ENCODE measurements at places on chromosomes 12 and 14.

DNA sequence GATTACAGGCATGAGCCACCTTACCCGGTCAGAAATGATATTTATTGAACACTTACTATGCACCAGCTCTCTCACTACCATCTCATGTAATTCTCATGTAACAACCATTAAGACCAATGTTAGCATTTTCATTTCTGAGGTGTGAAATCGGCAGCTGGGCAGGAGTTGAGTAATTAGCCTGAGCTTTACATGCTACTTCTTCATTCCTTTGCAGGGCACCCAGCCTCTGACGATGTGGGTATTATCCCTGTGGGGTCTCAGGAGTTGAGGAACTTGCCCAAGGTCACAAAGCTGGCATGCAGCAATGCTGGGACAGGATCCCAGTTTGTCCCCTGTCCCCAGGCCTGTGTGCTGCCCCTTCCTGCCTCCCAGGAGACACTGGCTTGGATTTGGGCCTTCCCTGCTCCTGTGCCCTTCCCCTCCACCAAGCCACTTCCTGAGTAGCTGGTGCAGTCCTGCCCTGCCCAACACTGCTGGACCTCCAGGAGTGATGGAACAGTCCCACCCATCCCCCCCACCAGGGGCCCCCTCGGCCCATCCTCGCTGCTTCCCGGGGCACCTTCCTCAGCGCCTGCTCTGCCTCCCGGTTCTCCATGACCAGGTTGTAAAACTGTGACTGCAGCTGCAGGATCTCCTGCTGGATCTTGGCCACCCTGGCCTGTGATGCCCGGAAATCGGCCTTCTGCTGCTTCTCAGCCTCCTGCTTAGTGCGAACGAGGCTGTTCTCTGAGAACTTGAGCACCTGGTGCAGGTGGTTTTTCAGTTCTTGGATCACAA is 14.7 kb downstream of the RITA1 start:
- DNase-seq: peak; percentile 78

DNA sequence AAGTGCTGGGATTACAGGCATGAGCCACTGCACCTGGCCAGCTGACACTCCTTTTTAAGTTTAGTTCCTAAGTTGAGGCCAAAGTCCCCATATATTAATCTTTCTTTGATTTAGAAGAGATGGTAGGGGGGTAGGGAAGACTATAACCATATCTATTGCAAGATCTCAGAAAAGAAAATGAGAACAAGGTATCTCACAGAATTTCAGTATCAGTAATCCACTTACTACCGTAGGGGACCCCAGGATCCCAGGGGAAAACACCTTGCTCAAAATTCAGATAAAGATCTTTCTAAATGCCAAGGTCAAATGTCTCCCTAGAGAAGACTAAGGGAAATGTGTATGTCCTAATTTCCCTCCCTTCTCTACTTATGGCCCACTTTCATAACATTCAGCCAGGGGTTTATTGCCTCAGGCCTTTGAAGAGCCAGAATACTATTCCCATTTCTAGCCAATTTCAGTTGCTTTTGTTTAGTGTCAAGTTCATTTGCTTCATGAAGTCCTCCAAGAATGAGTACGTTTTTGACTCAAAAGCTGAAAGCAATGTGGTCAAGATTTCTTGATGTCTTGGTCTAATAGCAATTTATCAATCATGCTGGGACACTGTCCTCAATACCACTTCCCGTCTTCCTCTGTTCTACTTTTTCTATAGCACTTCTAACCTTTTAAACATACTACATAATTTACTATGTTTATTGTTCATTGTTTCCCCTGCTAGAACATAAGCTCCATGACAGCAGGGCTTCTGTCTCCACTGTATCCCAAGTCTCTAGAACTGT is 86.3 kb downstream of the DCAF5 start:
- DNase-seq: no peak

DNA sequence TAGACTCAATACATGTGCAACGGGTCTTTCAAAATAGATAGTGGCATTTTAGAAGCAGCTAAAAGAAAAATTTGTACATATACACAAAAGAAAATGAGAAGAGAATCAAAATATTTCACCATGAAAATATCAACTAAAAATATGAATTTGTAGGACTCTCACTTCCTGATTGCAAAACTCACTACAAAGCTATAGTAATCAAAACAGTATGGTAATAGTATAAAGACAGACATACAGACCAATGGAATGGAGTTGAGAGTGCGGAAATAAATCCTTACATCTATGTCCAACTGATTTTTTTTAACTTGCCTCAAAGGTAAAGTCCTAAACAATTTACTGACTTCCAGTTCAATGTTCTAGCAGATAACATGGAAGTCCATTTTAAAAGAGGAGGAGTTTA is 13.1 kb downstream of the C2CD5 start:
- no peak for DNase-seq

DNA sequence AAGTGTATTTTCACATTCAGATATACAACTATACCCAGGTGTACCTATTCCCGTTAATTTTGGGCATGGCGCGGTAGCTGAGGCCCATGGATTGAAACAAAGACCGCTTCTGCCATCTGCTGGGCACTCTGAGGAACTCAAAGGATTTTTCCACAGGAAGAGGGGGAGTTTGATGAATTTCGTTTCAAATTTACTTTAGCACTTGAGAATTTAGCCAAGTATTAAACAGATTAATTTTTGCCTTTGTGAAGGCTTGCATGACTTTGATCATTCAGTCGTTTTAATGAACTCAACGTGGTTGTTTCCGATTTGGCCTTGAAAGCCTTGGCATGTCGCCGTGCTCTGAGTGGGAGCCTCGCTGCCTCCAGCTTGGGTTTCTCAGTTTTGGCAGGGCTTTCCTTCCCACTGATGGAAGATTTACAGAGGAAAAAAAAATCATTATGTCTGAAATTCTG is 153.2 kb upstream of the DDHD1 start:
- peak; percentile 56 for DNase-seq

GRCh38 chr12:31118347-31119191 is 44.9 kb downstream of the DDX11 start:
- DNase-seq: peak; percentile 15

DNA sequence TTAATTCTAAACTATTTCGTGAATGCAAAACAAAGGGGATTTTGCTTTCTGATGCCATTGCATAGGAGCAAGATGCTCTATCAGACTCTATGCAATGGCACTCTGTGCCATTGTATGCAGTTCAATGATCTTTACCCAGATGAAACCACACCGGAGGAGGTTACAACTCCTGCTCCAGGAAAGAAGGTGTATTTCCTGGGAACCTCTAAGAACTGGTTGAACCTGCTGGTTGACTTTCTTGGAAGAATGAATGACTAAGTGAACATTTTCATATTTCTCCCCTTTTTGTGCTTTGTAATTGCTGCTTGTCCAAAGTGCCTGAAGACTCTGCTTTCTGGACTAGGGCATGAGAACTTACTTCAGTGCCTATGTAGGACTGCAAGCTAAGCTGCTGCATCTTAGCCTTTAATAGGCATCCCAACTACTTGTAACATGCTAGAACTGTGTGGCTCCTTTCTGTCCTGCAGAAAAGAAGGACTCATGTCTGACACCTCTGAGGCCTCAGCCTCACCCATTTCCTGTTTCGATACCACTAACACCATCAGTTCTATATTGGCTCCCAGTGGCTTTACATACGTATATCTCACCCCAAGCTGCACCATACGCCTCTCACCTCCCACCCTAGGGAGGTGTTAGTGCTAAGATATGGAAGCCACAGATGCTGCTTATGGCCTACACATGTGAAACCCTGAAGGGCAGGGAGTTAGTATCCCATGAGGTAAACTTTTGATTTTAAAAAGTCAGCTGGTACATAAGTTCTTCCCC is 193.5 kb upstream of the CNOT2 start:
- DNase-seq: no peak

Data from suppressor macrophage (primary cell).